SJCRH30 (cell line): ENCODE measurements at places on chromosomes 7 and 10. TPM values are rescaled to one million over a fixed set of nuclear protein-coding genes. Genes with fewer than 3 reads are reported as not detected.
A peak's percentile ranks its signal among the peaks of the same experiment; 100 is the strongest.

NUTM2D gene
- total RNA-seq: 0.59 and 0.89 TPM in 2 replicates

DNA sequence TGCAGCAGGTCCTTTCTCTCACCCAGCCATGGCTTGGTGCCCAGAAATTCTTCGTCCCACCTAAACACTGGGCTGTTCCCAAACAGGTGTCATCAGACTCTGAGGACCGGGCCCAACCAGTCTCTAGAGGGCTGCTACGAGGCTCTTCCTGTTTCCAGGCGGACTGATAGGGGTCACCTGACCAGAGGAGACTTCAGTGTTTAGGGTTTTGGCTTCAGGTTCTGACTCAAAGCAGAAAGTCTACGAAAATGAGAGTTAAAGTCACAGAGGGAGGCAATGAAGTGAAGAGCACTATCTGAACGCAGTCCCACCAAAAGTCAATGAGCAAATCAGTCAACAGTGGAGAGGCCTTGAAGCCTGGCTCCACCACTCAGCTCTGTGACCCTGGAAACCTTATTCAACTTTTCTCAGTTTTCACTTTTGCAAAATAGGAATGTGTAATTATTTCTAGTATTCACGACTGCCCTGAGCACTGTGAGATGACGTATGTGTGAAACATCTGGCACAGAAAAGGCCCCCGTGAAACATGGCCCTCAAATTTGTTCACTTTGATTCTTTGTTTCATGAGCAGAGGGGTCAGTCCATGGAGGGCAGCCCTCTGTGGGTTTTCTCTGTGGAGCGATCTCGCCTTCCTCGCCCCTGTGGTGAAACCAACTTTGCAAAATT is 189.9 kb upstream of the PDE1C start:
- H3K27ac ChIP-seq: no peak overlapping the region
- no peaks in the 10 kb centered on the region for H3K27me3 ChIP-seq

- H3K36me3 ChIP-seq: no peaks in the 10 kb centered on the region
- H3K4me3 ChIP-seq: no peak overlapping the region
- no peaks in the 10 kb centered on the region for H3K27me3 ChIP-seq
- no peak overlapping the region for H3K27ac ChIP-seq
- no peaks in the 10 kb centered on the region for H3K4me1 ChIP-seq
Observed at GRCh38 chr7:521221-522070, 1.8 kb upstream of the PDGFA start.

THNSL1 gene
- total RNA-seq: 6.3 and 6.5 TPM in 2 replicates

GIMAP5 gene
- not detected in 2 replicates for total RNA-seq

- H3K27me3 ChIP-seq: no peaks in the 10 kb centered on the region; the same call in 1 of the 2 replicates
- DNase-seq: no peak
- H3K4me1 ChIP-seq: peaks cover 26% of the 10 kb centered on the region
- no peak overlapping the region for H3K27ac ChIP-seq
- H3K36me3 ChIP-seq: peaks cover 29% of the 10 kb centered on the region
Observed at GRCh38 chr7:116797612-116798011, 64.8 kb upstream of the CAPZA2 start.

DNA sequence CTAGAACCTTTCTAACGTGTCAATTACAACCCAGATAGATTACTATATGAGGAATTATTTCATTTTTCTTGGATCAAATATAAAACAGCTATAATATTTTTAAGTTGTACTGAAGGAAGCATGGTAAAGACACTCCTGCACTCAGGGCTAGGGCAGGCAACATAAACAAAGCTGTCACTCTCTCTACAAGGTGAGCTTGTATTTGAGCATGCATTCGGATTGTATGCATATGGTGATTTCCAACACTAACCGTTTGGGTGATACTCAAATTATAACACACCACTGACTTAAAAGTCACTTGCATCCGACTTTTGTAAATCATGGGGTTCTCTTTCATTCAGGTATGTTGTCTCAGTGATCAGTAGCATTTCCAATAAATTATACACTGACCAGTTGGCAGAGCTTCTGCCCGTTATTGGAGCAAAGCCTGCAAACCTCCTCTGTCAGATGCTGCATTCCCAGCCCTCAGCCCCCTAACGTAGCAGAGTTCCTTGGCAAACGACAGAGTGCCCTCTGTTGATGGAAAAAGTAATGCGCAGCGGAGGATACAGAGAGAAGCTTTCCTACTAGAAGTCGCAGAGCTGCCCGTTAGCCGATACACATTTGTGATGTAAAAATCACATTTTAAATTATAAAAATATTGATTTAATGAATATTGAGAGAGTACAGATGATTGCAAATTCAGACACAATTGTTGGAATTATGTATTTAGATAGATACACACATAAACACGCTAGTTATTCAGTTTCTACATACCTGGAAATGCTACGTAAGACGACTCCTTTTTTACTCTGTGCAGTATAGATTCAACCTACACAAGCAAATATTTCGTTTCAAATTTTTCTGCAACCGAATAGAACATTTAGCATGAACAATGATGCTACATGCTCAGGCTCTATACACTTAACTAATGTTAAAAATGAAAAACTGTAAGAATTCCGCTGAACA is 173.9 kb upstream of the SP4 start:
- peak; percentile 88 for DNase-seq
- peaks cover 2% of the 10 kb centered on the region; the same call in 1 of the 2 replicates for H3K4me1 ChIP-seq
- H3K4me3 ChIP-seq: no peak overlapping the region
- no peaks in the 10 kb centered on the region for H3K36me3 ChIP-seq
- H3K27ac ChIP-seq: no peak overlapping the region

OPALIN gene
- not detected in 2 replicates for total RNA-seq

DNA sequence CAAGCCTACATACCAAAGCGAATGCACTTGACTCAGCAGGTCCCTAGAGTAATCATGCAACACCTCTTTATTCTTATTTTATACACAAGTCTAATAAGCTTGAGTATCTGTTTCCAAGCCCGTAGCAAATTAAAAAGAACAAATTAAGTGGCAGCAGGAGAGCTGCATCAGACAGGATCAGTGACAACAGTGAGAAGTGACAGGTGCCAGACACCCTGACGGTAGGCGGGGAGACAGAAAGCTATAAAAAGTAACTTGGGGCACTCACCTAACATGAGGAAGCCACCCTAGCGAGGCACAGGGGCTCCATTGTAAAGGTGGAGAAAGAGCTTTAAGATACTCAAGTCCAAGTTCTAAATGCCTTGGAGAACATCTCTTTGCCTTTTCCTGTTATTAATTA is 174.2 kb downstream of the PLXNA4 start:
- H3K27ac ChIP-seq: no peak overlapping the region
- no peaks in the 10 kb centered on the region for H3K27me3 ChIP-seq
- no peak overlapping the region for H3K4me3 ChIP-seq
- H3K36me3 ChIP-seq: no peaks in the 10 kb centered on the region
- no peak for DNase-seq

GRCh38 chr10:76033457-76034196 is 602.2 kb downstream of the LRMDA start:
- H3K4me3 ChIP-seq: no peak overlapping the region
- DNase-seq: no peak
- H3K27ac ChIP-seq: no peak overlapping the region
- H3K4me1 ChIP-seq: no peaks in the 10 kb centered on the region
- no peaks in the 10 kb centered on the region for H3K36me3 ChIP-seq
- no peaks in the 10 kb centered on the region for H3K27me3 ChIP-seq

- H3K4me1 ChIP-seq: peaks cover 9% of the 10 kb centered on the region
- H3K27me3 ChIP-seq: no peaks in the 10 kb centered on the region
- H3K36me3 ChIP-seq: no peaks in the 10 kb centered on the region
- no peak overlapping the region for H3K4me3 ChIP-seq
Observed at GRCh38 chr10:95445837-95446486, 115.2 kb downstream of the SORBS1 start.

- no peaks in the 10 kb centered on the region for H3K36me3 ChIP-seq
- no peak for DNase-seq
- no peaks in the 10 kb centered on the region for H3K4me1 ChIP-seq
- no peak overlapping the region for H3K27ac ChIP-seq
Observed at GRCh38 chr10:6624392-6624791, 44.3 kb upstream of the PRKCQ start.

DNA sequence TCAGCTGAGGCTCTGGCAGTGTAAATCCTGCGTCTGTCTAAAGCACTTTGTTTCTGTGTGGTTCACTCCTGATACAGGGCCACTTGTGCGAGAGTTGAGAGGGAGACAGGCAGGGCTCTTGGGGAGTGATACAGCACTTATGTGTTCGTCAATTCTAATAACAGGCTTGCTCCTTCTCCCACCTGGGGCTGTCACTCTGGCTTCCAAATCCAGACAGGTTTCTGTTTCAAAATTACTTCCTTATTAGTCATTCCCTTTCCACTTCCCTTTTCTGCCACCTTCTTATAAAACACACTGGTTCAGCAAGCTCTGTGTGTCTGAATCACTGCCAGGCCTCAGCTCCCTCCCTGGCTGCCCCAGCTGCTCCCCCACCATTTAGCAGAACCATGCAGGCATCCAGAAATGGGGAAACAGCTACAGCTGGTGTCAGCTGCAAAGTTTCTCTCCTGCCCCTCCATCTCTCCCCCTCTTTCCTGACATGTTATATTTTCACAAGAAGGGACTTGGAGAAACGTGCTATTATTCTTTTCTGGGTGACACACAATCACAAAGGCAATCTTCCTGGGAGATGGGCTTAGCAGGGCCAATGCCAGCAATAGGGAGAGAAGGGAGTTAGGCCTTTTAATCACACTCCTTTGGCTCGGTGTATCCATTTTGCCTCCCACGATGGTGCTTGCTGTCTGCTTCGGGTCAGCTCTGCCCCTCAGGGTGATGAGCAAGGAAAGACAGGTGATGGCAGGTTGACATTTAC is 58.4 kb upstream of the ZNRF2 start:
- peak; percentile 100 for DNase-seq
- no peaks in the 10 kb centered on the region for H3K27me3 ChIP-seq
- H3K4me1 ChIP-seq: peaks cover 36% of the 10 kb centered on the region
- H3K4me3 ChIP-seq: peak overlapping the region; percentile 44

MMD2 gene
- total RNA-seq: not detected in 2 replicates

- H3K27ac ChIP-seq: no peak overlapping the region
- no peaks in the 10 kb centered on the region for H3K36me3 ChIP-seq
- no peak for DNase-seq
- H3K4me1 ChIP-seq: no peaks in the 10 kb centered on the region
Observed at GRCh38 chr7:4139656-4140625, 542.2 kb upstream of the FOXK1 start.
